Activated naive CD4-positive, alpha-beta T cell treated with anti-CD3 and anti-CD28 coated beads for 36 hours (primary cell): ENCODE measurements at places on chromosomes 2 and 18. TPM values are rescaled to one million over a fixed set of nuclear protein-coding genes. Genes with fewer than 3 reads are reported as not detected.
A peak's percentile ranks its signal among the peaks of the same experiment; 100 is the strongest.

SIX2 gene
- total RNA-seq: not detected

PLCL1 gene
- total RNA-seq: 3.5 TPM

RBM43 gene
- 3.4 TPM for total RNA-seq

DNA sequence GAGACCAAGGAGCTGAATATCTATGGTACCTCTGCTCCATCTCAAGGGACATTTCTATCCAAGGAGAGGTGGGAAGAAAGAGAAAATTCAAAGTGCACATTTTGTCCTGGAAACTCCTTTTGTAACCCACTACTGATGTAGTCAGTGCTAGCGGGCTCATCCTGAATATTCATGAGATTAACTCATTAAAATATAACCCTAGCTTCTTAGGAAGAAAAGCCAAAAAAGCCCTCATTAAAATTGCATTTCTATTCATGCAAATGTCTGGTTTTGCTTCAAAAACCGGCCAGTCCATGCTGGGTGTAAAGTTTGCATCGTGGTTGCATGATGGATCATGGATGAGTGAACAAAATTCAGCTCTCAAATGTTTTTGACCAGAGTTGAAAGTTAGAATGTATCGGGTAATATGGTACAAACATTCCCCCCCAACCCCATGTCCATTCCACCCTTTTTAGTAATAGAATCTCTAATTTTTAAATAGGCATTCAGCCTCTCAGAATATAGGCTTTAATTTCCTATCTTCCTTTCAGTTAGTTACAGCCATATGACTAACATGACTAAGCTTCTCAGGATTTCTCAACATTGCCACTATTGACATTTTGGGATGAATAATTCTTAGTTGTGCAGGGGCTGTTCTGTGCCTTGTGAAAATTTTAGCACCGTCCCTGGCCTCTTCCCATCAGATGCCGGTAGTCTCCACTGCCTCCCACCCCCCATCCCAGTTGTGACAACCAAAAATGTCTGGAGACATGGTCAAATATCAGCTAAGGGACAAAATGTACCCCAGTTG lies 104.2 kb upstream of the RND3 start:
- no peak for DNase-seq

DNA sequence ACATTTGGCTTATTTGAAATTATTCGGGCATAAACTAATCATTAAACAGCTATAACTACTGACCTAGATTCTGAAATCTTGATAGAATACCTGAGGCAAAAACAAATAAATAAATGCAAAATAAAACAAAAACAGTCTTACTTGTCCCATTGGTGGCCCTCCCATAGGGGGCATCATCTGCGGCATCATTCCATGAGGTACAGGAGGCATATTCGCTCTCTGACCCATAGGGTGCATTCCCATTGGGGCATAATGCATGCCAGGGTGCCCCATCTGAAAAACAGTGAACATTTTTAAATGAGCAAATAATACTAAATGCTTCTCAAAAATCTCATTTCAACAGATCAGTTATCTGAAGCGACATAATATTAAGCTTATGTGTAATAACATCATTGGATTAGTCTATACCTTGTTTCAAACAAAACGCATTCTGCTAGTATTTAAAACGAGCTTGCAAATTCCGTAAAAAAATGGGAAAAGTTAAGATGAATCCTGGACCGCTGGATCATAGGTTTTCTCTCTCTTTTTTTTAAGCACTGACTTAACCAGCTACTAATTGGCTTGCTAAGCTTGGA lies 1.3 kb downstream of the PRPF40A start:
- DNase-seq: peak; percentile 26

DNA sequence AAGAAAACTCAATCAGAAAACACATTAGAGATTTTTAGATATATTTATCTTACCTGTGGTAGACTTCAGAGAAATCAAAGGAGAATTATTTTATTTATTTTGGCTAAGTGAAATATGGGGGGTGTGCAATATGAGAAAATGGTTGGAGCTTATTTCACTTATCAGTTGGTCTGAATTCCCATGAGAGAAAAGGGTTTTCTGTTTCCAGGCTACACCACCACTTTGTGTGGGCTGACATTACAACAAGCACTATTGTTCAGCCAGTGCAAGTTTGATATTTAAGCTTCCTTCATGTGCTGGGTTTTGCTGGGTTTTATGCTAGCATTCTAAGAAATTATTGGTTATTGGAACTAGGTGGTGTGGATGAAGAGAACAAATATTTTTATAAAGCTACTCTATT lies 33.5 kb downstream of the RMND5A start:
- DNase-seq: no peak

DNA sequence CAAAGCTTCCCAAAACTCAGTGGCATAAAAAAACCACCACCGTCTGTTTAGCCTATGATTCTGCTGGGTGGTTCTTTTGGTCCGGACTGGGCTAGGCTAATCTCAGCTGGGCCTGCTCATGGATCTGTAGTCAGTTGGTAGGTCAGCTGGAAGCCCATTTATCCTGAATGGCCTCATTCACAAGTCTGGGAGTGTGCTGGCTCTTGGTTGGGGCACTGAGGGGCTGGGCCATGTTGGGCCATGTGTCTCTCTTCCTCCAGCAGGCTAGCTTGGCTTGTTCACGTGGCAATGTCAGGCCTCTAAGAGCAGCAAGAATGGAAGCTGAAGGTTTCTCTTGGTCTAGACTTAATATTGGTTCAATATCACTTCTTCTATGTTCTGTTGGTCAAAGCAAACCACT lies 95.7 kb upstream of the HS6ST1 start:
- DNase-seq: no peak

GRCh38 chr2:106759966-106760365 lies 126.0 kb downstream of the ST6GAL2 start:
- DNase-seq: no peak

- no peak for DNase-seq
These were observed 970.2 kb upstream of the PIK3C3 start for GRCh38 chr18:40984856-40985255.

- DNase-seq: no peak
These were observed 38.0 kb upstream of the ODC1 start for GRCh38 chr2:10486091-10486490.

DNA sequence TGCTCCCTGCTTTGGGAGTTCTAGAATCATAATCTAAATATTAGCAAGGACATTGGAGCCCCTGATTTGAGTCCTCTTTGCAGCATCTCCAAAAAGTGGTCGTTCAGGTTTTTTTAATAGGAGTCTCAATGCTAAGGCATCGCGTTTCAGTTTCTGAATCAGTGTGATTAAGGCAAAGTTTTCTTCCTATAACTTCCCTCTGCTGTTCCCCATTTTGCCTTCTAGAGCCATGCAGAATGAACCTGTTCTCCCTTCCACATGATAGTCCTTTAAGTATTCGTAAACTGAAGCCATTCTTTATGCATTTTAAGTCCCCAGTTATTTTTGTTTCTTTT lies 159.5 kb downstream of the PTGR3 start:
- DNase-seq: no peak

GRCh38 chr2:162490052-162490717 lies 146.3 kb downstream of the GCA start:
- DNase-seq: peak; percentile 11

GRCh38 chr2:163264341-163264740 lies 425.8 kb upstream of the KCNH7 start:
- DNase-seq: no peak
